ENCODE measurements at places on chromosomes 2 and 18.
A peak's percentile ranks its signal among the peaks of the same experiment; 100 is the strongest.

DNA sequence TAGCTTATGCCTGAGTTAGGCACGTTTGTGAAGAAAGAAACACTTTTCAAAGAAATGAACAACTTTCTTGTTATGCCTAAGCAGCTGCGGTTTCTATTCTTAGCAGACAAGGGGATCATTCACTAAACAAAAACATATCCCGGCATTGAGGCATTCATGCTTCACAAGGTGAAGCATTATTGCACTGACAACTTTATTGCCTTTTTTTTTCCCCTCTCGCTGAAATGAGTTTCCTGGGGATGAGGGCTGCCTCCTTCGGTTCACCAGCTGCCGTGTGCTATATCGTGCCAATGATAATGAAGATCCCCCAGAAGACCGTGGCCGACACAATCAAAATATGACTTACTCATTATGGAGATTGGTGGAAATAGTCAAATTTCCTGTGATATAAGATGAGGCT is 288.2 kb upstream of the ST6GAL2 start:
- DNase-seq, result no peak

GRCh38 chr2:188678882-188679281 is 295.3 kb upstream of the COL3A1 start:
- no peak for DNase-seq

GRCh38 chr2:108858894-108859293 is 72.3 kb downstream of the CCDC138 start:
- no peak for DNase-seq

DNA sequence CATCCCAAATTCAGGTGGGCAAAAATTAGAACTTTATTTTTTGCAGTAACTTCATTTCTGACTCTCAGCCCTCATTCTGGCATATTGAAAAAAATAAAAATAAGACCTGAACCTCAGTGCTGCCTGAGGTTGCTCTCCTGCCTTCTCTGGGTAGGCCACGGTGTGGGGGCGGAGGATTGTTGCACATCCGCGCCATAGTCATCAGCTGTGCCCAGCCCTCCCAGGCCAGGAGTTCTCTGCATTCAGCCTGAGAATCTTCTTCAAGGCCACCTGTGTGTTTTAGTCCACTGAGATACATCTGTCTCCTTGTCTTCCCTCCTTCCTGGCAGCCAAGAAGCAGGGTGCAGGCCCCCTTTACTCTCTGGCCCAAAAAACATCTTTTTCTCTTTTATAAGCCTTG is 94.7 kb downstream of the ARMC9 start:
- DNase-seq, result no peak

- DNase-seq, result no peak
Measured at GRCh38 chr18:44178476-44178875, 502.2 kb upstream of the SETBP1 start.

- DNase-seq, result peak; percentile 20
Measured at GRCh38 chr2:199977984-199978415, 22.6 kb downstream of the MAIP1 start.

- DNase-seq, result no peak
Measured at GRCh38 chr18:22433956-22434355, 16.2 kb upstream of the CTAGE1 start.

- DNase-seq, result no peak
Measured at GRCh38 chr18:35998967-35999366, 26.5 kb downstream of the RMP24 start.

- DNase-seq, result no peak
Measured at GRCh38 chr2:170155022-170155722, 22.8 kb upstream of the MYO3B start.

DNA sequence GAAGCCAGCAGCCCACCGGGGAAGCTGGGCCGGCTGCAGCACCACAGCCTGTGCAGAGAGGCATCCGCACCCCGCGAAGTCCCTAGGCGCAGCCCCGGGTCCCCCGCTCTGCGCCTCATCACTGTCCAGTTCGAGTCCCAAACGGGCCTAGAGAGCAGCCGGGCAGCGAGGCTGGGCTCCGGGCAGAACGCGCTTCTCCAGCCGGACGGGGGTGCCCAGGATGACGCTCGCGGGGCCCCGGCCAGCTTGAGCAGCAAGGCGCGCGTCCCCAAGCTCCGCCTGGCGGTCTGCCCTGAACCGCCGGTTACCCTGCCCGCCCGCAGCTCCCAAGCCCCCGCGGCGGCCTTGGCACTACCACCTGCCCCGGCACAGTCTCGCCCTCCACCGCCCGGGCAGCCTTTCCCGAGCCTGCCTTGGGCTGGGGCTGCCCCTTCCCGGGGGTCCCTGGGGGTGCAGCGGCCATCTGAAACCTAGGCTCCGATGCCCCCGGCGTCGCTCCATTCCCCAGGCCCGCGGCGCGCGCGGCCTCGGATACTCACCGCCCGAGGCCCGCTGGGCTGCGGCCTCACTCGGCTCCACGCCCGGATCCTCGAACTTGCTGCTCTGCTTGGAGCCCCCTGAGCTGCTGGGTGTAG is 591 bp downstream of the SLC16A14 start:
- DNase-seq, result peak; percentile 69
